ENCODE measurements at places on chromosomes 2 and 18. TPM values are rescaled to one million over a fixed set of nuclear protein-coding genes. Genes with fewer than 3 reads are reported as not detected.

Gene PLCL1
- total RNA-seq, result 4.1 TPM

Gene MOGAT1
- not detected for total RNA-seq

Gene RHBDD1
- total RNA-seq, result 31.6 TPM

Gene REG3A
- 9.8 TPM for total RNA-seq

GRCh38 chr2:24438106-24438505 is 52.9 kb upstream of the NCOA1 start:
- no peak for DNase-seq

DNA sequence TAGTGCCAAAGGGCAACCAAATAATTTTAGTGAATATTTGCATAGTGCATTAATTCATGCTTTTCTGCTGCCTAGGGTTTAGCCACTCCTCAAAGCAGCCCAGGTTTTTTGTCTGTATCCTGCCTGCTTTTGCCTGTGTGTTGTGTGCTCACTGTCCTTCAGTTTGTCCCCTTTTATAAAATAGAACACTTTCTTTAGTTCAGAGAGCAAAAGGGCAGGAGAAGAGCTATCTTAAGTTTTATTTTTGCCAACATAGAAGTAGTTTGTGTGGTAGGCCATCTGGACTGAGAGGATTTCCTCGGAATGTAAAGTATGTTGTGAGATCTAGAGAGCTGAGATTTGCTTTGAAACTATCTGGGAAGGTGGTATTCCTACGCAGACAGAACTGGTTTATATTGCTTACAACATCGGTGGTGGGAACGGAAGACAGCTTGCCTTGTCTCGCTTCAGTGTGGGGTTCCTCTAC is 64.9 kb downstream of the EML4 start:
- no peak for DNase-seq

DNA sequence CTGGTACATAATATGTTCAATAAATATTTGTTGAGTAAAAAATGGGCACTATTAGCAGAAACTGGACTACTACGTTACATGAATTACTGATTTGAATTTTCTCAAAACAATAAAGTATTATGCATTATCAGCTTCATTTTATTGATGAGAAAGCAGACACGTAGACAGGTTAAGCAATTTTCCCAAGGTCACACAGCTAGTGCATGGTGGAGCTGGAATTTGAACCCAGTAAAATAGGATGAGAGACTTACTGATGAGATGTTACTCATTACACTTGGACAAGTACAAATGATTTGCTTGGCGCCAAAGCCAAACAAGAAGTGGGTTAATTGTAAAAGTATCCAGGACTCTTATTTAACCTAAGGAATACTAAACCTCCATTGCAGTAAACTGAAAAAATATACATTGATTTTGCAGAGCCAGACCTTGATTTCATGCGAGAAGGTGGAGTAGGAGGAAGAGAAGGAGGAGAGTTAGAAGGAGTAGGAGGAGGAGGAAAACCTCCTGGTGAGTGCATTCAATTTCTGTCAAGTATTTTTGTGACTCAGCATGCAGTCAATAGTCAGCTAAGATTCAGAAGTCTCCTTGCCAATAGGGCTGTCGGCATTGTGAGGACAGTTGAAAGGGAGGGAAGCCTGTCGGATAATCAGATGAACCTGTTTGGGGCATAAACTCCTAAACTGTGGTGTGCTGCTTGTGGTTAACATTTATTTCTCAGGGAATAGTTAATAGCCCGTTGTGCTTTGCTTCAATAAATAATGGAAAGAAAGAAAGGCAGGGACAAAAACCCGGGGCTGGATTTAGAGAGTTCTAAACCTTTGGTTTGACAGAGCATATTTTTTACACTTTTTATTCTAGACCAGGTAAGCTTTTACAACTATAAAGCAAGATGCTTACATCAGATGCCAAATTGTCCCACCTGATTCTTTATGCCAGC is 77.0 kb upstream of the TACR1 start:
- DNase-seq, result no peak

DNA sequence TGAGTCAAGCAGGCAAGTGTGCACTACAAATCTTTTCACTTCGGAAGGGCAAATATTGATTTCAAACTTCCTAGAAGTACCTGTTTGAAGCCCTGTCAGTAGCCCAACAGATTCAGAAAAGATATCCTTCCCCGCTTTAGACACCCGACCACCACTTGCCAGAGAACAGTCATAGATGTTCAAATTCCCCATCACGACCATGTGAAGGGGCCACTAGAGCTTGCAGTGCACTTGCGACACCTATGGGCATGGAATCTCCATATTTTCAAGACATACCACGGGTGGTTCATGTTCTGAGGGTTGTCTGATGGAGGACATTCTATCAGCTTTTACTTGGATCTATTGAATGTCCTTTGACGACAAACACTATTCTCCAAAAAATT is 23.8 kb downstream of the GNLY start:
- no peak for DNase-seq

DNA sequence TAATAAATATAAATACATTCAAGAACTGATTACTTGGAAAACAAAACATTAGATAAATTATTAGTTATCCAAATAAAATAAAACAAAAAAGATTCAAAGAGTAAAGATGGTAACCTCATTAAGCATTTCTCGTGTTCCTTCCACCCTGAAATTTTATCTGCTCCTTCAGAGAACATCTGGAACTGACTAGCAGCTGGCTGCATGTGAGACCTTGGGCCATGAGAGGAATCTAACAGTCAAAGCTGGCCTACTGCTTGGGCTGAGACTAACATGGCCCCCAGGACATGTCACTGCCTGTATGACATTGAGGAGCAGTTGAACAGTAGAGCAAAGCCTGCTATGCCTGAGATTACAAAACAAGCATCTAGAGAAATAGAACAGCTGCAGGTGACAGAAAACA is 208.5 kb upstream of the ZSWIM2 start:
- DNase-seq, result no peak

DNA sequence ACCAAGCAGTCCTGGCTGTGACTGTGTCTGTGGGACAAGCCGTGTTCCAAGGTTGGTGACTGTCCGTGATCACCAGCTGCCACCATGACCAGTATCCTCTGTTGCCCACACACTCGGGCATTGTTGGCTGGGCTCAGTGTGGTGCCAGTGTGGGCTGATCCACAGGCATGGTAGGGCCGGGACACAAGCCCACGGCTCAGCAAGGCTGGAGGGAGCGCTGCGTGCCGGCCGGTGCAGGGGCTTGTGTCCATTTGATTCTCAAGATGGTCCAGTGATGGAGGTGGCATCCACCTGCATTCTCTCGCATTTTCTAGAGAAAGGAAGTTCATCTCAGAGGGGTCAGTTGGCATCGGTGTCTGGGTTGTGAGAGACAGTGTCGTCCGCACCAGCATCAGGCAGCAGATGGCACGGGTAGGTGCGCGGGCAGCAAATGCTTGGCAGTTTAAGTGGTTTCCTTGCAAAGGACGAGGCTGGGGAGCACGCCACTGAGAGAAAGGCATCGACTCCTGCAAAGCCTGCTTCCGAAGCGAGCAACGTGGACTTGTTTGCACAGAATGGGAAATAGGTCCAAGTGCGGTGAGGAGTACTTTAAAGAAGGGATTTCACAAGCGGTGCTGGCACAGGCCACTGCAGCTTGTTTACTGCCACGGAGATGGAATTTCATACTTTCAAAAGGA is 20.9 kb downstream of the TWIST2 start:
- peak; percentile 86 for DNase-seq

GRCh38 chr18:32271672-32272208 is 81.9 kb downstream of the MEP1B start:
- DNase-seq, result no peak

DNA sequence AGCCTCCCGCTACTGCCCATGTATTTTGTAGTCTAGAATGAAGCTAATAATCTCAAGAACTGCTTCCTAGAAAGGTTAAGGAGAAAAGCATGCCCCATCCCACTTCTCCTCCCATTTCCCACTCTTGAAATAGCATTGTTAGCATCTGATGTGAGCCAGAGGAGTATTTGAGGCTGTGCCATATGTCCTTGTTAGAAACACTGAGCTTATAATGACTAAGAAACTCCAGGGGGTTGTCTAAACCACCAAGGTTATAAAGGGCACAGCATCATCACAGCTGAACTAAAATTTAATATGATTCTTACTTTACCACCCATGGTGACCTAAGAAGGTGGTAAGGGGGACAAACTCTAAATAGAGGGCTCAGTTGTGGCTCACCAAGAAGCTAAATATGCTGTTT is 16.6 kb downstream of the TSPYL6 start:
- no peak for DNase-seq

DNA sequence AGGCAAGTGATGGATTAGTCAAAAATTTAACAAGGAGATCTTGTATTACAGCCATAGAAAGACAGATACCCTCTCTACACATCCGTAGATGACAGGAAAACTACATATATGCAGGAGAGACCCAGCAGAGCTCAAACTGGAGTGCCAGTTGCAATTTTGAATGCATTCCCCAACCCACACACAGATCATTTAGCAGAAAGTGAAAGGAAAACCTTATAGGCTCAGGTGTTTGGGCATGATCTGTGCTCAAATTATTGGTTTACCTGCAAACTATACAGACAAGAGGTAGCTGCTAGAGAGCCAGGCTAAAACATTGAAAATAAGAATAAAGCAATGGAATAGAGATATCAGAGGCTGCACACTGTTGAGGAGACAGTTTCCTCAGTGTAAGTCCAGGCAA is 51.8 kb downstream of the RAB3GAP1 start:
- no peak for DNase-seq
